ENCODE measurements at places on chromosomes 1 and 21.

DNA sequence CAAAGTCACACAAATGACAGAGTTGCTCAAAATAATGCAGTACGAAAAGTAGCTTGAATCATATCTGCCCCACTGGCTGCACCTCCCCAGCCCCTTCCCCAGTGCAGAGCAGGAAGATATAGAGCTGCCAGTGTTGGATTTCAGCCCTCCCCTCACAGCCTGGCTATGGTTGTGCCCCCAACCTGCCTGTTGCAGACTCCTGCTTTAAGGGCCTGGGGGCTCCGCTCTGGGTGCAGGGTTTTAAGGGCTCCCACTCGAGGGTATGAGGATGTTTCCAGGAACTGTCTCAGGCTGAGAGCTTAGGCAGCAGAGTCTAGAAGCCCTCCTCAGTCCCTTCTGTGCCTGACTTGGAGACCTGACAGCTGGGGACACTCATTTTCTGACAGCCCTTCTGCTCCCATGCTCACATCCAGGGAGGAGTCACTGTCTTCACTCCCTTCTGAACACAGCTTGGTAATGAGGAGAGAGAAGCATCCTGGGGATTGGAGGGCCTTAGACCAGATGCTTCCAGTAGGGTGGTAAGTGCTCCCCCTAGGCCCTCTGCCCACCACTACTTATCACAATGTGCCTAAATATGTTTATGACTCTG, 4.6 kb downstream of the S100A9 start:
- DNase-seq = no peak

DNA sequence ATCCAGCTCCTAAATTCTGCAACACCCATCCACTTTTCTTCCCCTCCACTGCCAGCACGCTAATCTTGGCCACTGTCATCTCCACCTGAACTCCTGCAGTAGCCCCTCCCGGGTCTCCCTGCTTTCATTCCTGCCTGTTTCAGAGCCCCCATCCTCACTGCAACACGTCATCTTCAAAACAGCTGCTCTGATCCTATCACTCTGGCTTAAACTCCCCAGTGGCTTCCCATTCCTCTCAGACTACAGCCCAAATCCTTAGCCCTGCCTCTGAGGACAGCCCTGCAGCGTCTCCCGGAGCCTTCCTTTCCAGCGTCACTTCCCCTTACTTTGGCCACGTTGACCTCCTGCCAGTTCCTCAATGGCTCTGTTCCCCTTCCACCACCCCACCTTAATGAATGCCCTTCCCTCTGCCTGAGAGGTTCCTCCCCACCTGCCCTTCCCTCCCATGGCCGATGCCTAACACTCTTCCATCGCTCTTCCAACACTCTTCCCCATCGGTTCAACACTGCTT, 22.9 kb upstream of the IFNAR2 start:
- no peak for DNase-seq

- no peak for DNase-seq
Observed at GRCh38 chr1:39141925-39142324, 62.6 kb upstream of the MACF1 start.

GRCh38 chr1:154431586-154432373, 26.6 kb downstream of the IL6R start:
- DNase-seq = no peak

- no peak for DNase-seq
Observed at GRCh38 chr1:99396389-99396788, 132.1 kb downstream of the PLPPR4 start.

DNA sequence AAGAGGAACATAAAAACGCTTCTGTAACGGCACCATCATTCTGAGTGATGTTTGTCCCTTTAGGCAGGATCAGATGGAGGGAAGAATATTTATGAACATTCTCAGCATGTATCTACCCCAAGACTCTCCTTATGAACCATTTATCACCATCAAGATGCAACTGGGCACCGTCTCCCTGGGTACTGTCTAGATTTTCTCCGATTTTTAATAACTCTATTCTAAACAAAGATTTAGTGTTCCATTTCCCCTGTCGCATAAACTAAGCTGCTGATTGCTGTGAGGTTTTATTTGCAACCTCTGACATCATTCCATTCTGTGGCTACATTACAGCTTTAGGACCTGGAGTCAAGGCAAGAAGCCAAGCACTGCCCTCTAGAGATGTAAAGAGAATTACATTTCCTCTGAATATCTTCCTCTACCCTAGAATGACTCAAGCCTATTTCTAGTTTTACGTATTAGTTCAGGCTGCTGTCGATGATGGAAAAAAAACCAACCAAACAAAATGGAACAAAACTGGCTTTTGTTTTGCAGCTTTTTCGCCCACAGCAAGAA, 130.1 kb upstream of the MAP1LC3C start:
- no peak for DNase-seq

DNA sequence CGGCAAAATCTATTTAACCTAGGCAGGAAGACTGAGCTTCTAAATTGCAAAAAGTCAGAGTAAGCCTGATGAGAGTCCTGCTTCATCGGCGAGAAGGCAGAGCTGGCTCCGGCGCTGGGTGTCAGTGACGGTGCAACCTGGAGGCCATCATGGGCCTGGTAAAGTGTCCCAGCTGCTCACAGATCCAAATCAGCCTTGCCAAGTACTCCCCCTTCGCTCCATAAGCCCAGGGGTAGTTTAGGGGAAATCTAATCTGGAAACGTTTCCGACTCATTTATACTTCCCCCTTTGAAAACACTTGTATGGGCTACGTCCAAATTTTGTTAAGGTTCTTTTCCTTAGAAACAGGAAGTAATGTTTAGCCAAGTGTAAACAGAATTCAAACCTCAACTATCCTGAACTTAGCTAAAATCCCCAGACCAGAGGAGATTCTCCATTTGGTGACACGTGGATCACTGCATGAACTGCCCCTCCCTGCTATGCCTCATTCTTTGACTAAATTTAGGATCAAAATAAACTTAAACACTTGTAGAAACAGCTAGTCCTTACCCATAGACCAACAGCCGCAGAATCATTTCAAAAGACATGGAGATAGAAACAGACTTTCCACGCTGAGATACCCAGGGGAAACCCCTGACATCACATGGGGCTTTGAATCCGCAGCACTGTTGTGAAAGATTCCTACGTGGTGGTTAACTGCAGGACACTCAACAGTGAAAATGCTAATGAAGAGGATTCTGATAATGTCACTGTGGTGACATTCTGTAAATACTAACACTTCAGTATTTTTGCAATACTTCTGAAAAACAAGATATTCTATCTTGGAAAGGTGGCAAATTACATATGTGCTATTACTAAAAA, 172.7 kb downstream of the TGFBR3 start:
- DNase-seq = no peak

GRCh38 chr1:65939636-65940035, 146.9 kb downstream of the PDE4B start:
- no peak for DNase-seq

DNA sequence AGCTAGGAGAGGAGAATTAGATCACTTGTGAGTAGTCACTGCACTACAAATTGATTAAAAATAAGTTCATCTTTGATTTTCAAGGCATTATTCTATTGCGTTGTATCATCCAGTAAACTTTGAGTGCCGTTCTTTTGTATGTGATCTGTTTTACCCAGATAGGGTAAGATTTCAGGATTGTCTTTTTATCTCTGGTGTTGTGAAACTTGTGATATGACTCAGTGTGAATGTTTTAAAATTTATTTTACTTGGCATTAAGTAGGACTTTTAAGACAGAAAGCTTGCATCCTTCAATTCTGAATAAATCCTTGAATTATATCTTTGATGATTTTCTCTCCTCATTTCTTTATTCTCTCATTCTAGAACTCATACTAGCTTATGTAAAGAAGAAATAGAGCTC, 93.3 kb upstream of the ADAMTS5 start:
- no peak for DNase-seq

DNA sequence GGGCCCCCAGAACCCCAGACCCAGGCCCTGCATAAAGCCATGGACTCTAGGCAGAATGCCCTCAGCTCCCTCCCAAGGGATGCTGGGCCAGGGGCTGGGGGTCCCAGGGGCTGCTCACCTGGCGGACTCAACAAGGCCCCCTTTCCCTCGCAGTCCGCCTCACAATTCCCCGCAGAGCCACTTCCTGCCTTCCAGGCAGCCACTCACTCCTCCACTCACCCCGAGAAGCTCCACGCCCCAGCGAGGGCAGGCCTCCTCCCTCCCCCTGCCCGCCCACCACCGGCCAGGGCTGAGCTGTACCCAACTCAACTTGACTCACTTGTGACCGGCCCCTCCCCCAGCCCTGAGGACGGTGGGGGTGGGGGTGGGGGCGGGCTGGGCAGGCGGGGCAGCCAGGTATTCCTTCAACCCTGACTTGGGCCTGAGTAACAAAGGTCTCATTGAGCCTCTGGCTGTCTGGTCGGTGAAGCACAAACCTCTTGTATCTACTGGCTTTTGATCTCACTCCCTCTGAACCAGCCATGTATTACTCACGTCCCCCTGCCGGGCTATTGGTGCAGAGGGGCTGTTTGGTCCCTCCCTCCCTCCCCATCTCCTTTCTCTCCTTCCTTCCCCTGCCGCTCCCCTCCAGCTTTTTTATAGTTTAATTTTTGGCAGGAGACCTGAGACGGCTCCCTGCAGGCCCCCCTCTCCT, 5.9 kb downstream of the BLACAT1 start:
- DNase-seq = no peak

GRCh38 chr21:25491267-25491666, 116.0 kb downstream of the MRPL39 start:
- no peak for DNase-seq

DNA sequence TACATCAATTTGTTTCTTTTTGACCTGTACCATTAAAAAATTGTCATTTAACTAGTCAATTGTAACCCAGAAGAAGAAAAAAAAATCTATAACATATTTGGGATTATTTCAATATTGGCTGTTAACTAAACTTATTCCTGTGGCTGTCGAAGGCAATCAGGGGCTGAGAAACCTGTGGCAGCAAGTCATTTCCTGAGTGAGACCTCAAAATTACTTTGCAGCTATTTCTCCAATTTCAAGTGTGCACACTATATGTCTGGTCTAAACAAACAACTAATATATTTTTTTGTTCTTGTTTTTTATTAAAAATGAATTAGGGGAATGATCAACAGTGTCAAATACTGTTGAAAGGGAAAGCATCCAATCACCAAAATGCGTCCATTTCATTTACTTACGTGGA, 1357.6 kb upstream of the B3GALT2 start:
- no peak for DNase-seq

DNA sequence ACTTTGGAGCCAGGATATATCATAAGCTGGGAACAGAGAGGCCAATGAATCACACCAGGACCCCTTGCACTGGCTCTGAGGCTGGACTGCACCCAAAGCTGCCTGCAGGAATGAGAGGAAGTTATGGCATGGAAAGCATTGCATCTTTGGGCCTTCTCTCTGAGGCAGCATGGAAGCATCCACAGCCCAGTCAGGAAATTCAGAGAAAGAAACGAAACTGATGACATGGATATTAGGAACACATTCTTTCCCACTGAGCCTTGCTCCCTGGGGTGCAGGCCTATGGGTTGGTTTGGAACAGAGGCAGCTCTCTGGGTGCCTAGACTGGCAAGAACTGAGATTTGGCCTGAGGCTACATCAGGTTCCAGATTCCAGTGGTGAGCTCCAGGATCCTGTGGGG, 98.6 kb downstream of the NGF start:
- no peak for DNase-seq

DNA sequence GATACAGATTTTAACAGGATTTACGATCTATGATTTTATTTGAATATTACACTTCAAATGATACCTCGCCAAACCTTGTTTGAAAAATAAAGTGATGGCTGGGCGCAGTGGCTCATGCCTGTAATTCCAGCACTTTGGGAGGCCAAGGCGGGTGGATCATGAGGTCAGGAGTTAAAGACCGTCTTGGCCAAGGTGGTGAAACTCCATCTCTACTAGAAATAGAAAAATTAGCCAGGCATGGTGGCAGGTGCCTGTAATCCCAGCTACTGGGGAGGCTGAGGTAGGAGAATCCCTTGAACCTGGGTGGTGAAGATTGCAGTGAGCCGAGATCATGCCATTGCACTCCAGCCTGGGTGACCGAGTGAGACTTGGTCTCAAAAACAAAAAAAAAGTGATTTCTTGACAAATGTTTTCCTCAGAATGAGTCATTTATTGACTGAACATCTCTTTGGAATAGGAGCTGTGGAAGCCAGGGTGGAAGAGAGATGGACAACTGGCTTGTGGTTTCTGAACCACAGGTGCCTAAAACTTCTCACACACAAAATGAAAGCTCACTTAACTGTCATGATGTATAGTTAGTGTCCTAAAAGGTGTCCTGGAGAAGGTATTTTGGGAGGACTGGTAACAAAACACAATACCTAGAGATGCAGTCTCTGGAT, 11.9 kb downstream of the PKNOX1 start:
- no peak for DNase-seq

DNA sequence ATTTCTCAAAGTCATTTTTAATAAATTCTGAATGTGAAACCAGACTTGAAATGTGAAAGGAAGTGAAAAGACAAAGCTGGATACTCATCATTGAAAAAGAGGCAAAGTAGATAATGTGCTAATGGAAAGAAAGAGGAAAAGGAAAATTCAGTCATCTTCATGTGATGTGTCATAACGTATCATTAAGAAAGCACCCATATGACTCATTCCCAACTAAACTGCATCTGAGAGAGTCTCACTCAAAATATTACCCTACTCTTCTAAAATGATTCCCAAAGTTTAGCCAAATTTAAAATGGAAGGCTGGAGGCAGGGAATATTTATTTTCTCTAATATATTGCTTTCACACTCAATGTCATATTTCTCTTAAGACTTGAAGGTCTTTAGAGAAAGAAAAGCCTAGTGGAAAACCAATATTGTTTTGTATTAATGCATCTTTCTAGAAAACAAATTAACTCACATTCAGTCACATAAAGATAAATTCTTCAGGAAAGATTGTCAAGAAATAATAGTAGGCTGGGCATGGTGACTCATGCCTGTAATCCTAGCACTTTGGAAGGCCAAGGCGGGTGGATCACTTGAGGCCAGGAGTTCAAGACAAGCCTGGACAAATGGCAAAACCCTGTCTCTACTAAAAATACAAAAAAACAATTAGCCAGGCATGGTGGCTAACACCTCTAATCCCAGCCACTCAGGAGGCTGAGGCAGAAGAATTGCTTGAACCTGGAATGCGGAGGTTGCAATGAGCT, 129.9 kb downstream of the SLC30A10 start:
- no peak for DNase-seq

GRCh38 chr1:115364046-115364779, 26.2 kb upstream of the NGF start:
- DNase-seq = no peak

DNA sequence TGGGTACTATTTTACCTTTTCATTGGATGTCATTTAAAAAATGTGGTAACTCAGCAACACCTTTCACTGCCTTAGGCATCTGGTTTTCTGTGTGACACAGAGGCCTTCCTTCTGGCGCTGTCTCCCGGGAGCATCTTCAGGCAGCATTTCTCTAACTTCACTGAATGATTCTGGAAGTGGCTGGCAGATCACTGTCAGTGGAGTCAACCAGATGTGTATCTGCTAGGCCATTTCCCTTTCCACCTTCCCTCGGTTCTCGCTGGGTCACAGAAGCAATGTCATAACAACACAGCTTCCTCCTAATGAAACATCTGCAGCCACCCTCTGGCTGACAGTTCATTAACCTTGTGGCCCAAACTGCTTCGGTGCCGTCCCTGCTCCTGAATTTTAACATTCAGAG, 137.8 kb downstream of the KIF26B start:
- DNase-seq = no peak

Data from stimulated activated CD8-positive, alpha-beta memory T cell treated with anti-CD3 and anti-CD28 coated beads, Interleukin-2, amount 100 ng/mL, for 1 hour (primary cell).